ENCODE measurements at places on chromosomes 6 and 20.

DNA sequence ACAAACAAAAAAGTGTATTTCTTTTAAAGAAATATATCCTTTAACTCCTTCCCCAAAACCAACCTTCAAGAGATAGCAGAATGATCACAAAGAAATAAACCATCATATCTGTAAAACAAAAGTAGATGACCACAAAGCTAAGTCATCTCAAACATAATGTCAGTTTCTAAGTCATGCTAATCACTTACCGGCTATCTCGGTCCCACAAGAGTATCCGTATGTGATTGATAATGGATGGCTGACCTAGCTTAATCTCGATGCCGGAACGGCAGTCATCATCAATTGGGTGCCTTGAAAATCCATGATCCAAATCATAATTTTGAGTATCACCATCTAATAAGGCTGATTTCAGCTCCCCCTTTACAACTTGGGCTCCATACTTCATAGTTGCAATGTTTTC, 59.7 kb downstream of the BTBD9 start:
- DNase-seq: no peak

- no peak for DNase-seq
Observed at GRCh38 chr6:126204598-126204997, 135.3 kb upstream of the CENPW start.

DNA sequence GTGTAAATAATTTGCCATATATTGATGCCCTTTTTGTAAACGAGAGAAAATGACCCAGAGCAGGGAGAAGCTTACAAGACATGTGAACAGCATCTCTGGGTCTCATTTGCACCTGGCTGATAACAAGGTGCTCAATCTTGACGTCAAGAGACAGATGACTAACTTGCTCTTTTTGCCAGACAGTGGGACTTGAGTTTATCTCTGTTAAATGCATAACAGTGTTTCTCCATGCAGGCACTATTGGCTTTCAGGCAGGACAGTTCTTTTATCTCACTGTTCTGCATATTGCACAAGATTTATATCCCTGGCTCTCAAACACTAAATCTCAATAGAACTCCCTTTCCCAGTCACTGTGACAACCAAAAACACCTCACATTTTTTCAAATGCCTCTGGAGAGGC, 56.4 kb downstream of the RFX6 start:
- no peak for DNase-seq

GRCh38 chr6:26495281-26495680, 4.8 kb upstream of the BTN1A1 start:
- DNase-seq: no peak

GRCh38 chr6:16208989-16209388, 29.4 kb upstream of the GMPR start:
- DNase-seq: no peak

- peak; percentile 4 for DNase-seq
Observed at GRCh38 chr6:48978016-48978415, 485.0 kb downstream of the MMUT start.

DNA sequence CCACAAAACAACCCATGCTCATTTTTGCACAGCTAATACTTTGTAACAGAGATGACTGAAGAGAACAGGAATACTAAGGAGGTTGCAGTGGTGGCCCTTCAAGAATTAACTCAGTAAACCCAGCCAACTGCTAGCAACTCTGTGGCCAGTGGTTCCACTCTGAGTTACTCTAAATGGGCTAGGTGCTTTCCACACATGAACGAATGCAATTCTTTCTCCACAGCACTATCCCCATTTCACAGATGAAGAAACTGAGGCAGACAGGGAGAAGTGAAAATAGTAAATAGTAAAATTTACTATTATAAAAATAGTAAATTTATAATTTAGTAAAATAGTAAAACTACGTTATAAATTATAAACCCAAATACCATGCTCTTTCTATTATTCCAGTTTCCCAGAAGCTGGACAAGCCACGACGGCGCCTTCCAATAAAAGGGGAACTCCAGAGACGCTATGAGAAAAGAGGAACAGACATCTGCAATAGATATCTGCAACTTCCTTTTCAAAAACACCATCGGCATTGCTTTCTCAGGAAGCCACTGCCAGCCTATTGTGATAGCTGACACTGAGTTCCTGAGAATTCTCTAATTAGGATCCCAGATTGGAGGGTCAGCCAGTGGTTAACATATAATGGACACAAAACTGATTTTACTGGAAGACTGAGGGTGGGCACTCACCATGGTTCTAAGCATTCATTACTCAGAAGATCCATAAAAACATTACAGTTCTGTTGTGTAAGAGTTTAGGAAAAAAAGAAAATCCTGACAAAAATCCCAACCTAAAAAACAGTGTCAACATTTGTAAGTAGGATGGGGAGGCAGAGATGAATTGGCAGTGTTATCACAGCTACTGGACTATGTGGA, 16.2 kb downstream of the FKBP1A start:
- no peak for DNase-seq

DNA sequence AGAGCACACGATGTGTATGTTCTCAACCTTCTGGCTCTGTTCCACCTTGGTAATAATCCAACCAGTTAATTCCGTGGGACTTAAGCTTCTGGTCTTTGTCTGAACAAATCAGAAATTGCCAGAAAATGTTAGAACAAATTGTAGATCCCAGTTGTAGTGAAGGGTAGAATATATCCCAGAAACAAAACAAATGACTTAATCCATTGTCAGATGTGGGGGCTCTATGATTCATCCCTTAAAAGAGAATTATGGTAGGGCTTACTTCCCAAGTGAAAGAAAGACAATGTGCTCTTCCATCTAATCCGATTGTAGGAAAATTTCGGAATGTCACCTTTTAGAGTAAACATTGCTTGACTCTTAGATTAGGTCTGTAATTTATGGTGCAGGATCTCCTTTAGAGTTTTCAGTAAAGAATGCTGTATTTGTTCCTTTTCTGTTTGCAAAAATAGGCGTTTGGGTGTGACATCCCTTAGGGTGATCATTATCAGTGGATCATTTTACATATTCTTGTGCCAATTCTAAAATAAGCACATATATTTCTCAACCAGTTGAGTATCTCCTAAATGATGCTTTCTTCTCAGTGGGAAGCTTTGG, 234.5 kb upstream of the ZNF217 start:
- DNase-seq: peak; percentile 96

DNA sequence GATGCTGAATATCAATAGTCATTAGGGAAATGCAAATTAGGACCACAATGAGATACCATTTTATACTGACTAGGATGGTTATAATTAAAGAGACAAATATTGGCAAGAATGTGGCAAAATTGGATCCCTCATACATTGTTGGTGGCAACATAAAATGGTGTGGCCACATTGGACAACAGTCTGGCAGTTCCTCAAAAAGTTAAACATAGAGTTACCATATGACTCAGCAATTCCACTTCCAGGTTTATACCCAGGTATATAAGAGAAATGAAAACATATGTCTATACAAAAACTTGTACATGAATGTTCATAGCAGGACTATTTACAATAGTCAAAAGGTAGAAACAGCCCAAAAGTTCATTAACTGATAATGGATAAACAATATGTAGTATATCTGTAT, 2.0 kb upstream of the CRIP3 start:
- no peak for DNase-seq

DNA sequence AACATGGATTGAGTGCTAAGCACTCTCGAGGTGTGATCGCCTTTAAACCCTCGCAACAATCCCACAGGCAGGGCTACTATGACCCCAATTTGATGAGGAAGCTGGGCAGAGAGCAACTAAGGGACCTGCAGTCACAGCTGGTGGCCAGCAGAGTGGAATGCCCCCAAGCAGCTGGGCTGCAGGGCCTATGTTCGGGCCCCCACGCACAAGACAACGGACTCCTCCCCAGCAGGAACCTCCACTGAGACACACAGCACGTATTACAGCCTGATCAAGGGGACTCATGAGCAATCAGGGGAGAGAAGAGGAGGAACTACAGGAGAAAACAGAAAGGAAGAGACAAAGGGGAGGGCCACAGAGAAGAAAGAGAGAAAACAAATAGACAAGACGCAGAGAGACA, 21.7 kb downstream of the CST7 start:
- no peak for DNase-seq

DNA sequence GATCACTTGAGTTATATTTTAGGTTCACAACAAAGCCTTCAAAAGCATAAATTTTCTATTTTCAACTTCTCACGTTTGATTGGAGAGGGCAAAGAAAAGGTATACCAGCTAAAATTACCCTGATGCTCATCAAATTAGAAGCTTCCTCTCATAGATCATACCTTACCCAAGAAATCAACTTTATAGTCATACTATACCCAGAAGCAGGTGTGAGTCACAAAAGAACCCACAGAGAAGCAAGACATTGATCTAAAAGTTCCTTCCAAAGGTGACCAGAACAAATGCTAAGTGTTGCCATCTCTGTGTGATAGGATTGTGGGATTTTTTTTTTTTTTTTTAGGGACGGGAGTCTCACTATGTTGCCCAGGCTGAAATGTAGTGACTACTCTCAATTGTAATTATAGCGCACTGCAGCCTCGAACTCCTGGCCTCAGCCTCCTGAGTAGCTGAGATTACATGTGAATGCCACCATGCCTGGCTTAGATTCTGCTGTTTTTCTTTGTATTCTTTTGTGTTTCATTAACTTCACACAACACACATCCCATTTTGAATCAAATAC, 3.3 kb downstream of the EIF2S2 start:
- DNase-seq: no peak

DNA sequence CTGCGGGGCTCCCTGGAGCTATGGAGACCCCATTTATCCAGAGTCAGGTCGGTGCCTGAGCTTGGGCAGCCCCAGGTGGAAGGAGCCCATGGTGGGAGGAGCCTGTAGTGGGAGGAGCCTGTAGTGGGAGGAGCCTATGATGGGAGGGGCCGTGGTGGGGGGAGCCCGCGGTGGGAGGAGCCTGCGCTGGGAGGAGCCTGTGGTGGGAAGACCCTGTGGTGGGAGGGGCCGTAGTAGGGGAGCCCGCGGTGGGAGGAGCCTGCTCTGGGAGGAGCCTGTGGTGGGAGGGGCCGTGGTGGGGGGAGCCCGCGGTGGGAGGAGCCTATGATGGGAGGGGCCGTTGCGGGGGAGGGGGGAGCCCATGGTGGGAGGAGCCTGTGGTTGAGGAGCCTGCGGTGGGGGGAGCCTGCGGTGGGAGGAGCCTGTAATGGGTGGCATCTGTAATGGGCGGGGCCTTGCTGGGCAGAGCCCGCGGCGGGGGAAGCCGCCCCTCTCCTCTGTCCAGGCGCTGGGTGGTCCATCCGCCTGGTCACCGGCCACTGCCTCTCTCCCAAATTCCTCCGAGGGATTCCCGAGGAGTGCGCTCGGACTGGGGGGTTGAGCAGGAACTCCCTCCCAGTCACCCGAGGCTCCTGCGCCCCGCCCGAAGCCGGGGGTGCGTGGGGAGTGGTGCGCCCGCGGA, 567 bp upstream of the FNDC11 start:
- DNase-seq: peak; percentile 34

- no peak for DNase-seq
Observed at GRCh38 chr20:51237791-51238190, 214.9 kb upstream of the KCNG1 start.

- no peak for DNase-seq
Observed at GRCh38 chr6:46377209-46377608, 114.0 kb downstream of the RCAN2 start.

- no peak for DNase-seq
Observed at GRCh38 chr6:63816982-63817436, 181.4 kb downstream of the PHF3 start.

DNA sequence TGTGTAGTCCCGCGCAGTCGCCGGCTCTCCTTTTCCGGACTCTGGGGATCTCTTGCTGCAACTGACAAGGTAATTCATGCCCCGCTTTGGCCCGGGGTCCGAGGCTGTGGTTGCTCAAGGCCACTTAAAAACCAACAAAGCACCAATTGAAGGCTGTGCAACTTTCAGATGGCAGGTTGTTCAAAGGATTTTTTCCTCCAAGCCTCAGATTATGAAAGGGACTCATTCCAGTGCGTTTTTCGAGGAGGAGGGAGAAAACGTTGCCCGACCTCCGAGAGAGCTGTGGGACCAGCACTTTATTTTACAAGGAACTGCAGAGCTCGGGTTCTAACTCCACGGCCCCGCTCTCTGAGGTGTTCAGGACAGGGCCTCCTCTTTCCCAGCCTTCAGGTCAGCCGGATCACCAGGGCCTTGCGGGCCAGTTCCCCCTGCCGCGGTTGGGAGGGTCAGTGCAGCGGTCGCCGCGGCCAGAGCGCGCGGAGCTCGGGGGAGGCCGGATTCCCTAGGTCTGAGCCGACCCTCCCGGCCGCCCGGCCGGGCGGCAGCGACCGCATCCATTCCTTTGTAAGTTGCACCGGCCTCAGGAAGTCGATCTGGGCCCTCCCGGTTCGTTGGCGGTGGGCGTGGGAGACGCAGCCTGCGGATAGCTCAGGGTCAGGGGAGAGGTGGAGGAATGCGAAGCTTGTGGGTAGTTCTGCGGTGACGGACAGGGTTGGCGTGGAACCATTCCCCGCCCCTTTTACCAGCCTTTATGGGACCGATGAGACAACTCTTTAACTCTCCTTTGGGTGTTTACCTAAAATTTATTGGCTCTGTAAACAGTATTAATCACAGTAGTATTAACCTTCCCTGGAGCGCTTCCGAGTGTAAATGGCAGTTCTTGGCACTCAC, 1.6 kb downstream of the UTRN start:
- peak; percentile 94 for DNase-seq

DNA sequence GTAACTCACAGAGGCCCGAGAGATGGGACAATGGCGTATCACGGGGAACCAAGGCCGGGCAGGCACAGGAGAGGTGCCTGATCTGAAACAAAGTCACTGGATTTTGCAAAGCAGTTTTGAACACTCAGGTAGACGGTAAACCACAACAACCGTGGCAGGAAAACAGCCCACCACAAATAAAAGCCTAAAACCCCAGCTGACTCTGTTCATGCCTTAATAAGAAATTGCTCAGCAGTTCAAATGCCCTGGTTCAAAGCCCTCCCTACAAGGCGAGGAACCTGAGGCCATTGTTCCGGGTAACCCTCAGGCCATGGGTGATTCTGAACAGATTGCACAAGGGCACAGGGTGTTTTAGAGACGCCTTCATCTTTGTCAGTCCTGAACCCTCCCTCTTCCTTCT, 114.2 kb downstream of the MAP3K7 start:
- no peak for DNase-seq

DNA sequence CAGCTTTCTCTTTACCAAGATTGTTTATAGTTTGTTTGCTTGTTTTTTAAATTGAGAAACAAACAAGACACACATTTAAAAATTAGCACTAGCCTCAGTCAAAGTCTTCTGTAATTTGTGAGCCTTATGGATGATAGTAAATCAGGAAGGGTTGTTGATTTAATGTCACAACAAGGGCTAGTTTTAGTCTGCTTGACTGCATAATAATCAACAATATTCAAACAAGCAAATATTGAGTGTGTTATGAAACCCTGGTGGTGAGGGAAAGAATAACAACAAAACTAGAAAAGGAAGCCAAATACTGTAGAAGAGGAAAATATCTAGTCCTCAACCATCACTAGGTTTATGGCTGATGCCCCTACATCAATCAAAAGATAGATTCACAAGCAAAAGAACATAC, 228.6 kb downstream of the TBC1D7 start:
- DNase-seq: no peak
